ENCODE measurements at places on chromosomes 2 and 18.

GRCh38 chr18:55106906-55107305 lies 147.6 kb upstream of the CCDC68 start:
- DNase-seq, result no peak

DNA sequence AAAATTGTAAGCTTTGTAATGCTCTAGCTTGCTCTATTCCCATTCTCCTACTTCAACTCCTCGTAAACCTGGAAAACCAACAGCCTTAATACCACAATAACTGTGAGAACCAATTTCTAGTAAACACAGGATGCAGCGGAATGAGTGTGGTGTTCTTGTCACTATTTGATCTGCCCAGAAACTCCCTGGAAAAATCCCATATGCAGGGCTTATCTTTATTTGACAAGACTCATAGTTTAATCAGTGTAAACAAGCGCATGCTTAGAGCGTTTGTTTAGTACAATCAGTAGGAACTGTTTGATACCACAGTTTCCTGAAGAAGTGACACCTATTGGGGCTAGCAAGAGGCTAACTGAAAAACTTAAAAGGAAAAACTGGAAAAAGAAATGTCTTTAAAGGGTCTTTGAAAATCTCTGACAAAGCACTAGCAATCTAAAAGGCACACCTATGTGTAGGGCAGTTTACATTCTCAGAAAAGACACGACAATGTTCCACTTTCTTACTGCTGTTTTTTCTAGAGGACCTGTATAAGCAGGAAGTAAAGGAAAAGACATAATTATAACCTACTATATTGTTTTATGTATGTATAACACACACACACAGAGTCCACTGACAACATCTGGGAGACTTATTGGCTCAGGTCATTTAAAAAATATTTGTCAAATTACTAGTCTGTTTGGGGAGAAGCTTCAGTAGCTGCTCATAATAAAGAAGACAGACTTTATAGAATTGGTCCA lies 241.4 kb upstream of the KLHL14 start:
- no peak for DNase-seq

- DNase-seq, result no peak
Measured at GRCh38 chr2:226631671-226632070, 167.9 kb downstream of the IRS1 start.

- no peak for DNase-seq
Measured at GRCh38 chr2:232636788-232637420, 3.5 kb downstream of the EFHD1 start.

GRCh38 chr2:47519147-47519537 lies 116.2 kb downstream of the MSH2 start:
- DNase-seq, result no peak

GRCh38 chr2:71859211-71859847 lies 288.3 kb downstream of the CYP26B1 start:
- no peak for DNase-seq

All from GDM1 (cell line).